Forelimb muscle (tissue), 1 donor: ENCODE measurements at places on chromosomes 7 and 10. TPM values are rescaled to one million over a fixed set of nuclear protein-coding genes. Genes with fewer than 3 reads are reported as not detected.

Gene LLCFC1
- polyA plus RNA-seq, result 0.25 TPM

DNA sequence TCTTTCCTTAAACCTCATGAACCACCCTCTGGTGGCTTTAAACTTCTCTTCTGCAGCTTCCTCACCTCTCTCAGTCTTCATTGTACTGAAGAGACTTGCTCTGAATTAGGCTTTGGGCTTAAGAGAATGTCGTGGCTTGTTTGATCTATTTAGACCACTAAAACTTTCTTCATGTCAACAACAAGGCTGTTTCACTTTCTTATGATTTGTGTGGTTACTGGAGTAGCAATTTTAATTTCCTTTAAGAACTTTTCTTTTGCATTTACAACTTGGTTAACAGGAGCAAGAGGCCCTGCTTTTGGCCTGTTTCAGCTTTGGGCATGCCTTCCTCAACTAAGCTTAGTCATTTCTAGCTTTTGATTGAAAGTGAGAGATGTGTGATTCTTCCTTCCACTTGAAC, 38.1 kb upstream of the CDHR3 start:
- no peak for DNase-seq

Gene NEUROD6
- polyA plus RNA-seq, result 0.09 TPM

Gene ADIRF
- polyA plus RNA-seq, result 3.4 TPM

GRCh38 chr7:45021604-45022296, 21.7 kb downstream of the CCM2 start:
- DNase-seq, result no peak

Gene UNCX
- polyA plus RNA-seq, result not detected

DNA sequence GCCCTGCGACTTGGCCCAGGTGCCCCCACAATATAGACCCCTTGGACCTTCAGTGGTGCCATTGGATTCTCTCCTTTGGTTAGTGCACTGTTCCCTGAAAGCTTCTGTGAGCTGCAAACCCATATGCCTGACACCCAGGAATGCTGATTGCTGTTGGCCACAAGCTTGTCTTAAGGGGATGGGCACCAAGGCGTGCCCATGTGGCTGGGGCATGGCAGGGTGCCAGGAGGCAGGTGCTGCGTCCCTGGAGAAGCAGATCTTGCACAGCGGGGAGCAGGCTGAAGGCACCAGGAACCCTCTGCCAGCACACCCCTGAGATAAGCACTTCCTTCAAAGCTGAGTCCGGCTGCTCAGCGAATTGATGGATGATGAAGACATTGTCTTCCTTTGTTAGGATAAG, 411.8 kb downstream of the SDK1 start:
- DNase-seq, result no peak

Gene SDK1
- 3.4 TPM for polyA plus RNA-seq

DNA sequence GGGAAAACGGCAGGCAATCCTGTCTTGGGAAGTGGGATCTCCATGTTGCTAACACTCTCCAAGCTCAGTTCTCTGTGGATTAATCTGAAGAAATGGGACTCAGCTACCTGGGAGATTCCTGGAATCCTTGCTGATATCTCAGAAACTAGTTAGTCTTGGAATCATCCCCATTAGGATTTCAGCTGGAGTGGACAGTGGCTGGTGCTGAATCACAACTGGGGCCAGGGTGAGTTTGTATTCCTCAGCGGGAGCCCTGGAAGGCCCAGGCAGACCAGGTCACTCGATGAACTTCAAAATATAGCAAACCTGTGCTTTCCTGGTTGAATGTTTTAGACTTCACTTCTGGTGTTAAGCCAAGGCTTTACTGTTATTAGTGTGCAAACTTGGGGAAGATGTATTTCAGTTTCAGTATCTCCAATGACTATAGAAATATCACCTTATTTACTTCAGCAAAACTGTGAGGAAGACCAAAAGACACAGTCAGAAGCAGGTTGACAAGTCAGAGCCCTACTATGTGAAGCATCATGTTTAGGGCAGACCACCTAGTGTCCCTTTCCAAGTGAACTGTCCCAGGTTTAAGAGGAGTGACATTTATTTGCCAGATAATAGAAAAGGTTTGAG, 126.1 kb downstream of the AOAH start:
- no peak for DNase-seq
